ENCODE measurements at places on chromosomes 3 and 15. TPM values are rescaled to one million over a fixed set of nuclear protein-coding genes. Genes with fewer than 3 reads are reported as not detected.

CACNA2D2 gene
- 3.8 TPM for total RNA-seq

DNA sequence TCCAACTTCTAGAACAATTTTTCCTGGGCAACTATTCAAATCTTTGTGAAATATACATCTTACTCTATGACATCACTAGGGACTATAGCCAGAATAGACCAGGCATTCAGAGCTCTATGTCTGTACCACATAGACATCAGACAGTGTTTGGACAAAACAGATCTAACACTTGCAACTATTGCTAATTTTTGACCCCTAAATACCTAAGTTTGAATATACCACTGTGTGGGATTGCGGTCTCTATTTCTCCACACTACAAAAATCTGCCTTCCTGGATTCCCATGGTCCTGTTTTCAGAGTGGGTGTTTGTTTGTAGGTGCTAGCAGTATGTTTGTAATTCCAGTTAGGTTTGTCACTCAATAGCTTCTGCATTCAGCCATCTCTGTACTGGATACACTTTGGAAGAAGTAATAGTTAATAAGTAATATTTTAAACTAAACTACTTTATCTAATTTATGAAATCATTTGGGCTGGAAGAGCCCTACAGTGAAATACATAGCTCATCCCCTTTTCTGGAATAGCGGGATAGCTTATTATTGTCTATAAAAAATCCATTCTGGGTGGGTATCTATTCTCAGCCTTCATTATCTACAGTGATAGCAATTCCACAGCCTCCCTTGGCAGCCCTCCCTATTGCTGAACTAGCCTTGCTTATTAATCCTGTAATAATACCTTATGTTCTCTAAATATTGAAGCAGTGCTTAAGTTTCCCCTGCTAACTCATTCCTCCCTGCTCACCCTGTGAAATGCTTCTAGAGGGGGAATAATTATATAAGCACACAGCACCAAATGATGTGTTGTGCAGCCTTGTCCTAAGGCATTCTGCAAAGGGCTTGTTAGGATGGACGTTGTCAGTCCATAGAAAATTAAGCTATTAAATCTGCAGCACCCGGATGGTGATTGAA is 49.4 kb downstream of the RBMS3 start:
- DNase-seq: no peak

- DNase-seq: no peak
Measured at GRCh38 chr3:13292375-13292774, 127.7 kb downstream of the NUP210 start.

GCHFR gene
- total RNA-seq: 4.0 TPM

MED12L gene
- 2.5 TPM for total RNA-seq

DNA sequence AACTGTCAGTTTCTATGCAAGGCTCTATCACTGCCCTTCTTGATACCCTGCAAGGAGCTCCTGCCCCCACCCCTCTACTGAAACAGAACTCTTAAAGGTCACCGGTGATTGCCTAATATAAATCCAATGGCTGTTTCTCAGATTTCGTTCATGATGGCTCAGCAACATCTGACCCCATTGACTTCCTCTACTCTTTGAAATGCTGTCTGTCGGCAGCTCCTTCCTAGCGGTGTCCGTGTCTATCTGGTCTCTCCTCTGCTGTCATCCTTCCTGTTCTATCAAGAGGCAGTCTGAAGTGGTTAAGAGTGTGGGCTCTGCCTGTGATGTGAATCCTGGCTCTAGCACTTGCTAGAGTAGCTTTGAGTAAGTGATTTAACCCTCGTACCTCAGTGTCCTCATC is 5.5 kb downstream of the TMEM266 start:
- no peak for DNase-seq

- DNase-seq: no peak
Measured at GRCh38 chr3:133930341-133930933, 34.8 kb upstream of the RAB6B start.

DNA sequence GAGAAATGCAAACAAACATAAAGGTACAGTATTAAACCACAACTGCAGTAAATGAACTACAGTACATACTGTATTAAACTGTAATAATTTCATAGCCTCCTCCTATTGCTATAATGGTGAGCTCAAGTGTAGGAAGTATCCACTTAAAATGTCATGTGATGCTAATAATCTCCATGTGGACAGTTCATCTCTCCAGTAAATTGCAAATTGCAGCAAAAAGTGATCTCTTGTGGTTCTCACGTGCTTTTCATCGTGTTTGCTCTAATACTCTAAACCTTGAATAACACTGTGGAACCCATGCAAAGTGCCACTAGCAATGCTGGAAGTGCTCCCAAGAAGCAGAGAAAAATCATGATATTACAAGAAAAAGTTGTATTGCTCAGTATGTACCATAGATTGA is 9.2 kb upstream of the FNDC3B start:
- DNase-seq: no peak

PGBD4 gene
- total RNA-seq: 1.8 TPM

- no peak for DNase-seq
Measured at GRCh38 chr3:46990573-46991374, 11.3 kb downstream of the NBEAL2 start.

GRCh38 chr3:50189274-50189673 is 2.1 kb upstream of the GNAT1 start:
- DNase-seq: peak; percentile 64

DNA sequence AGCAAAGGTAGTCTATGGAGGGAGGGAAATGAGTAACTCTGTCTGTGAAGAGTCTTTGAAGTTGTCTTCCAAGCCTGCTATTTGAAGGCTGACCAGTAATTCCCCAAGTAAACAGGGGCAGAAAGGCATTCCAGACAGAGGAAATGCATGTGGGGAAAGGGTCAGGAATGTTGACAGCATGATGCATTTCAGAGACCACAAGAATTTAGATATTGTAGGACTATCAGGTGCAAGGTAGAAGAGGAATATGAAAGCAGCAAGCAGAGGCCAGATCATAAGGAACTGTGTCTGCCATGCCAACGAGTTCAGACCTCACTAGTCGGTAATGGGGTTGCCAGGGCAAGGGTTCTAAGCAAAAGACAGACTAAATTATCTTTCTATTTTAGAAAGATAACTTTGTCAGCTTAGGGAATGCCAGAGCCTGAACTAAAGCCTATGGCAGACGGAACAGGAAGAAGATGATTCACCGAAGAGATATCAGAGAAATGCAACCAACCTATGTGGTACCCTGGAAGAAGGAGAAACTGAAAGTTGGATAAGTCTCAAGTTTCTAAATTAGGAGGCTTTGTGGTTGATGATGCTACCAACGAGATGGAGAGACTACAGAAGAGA is 327.0 kb upstream of the RORA start:
- DNase-seq: no peak

DNA sequence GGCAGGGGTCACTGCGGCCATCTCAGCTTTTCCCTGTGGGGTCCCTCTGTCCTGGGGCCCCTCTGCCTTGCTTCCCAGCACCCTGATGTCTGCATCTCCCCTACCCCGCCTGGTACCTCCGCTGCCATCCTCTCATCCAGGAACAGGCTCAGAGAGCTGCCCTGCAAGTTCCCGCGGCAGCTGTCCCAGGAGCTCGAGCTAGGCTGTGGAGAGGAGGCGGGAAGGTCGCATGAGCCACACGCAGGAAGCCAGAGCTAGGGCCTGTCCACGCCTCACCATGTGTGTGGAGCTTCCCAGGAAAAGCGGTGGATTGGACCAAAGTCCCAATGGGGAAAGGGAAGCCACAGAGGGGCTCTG is 12.5 kb downstream of the PLA2G4B start:
- DNase-seq: no peak

- no peak for DNase-seq
Measured at GRCh38 chr3:44117736-44118135, 124.0 kb upstream of the TOPAZ1 start.

DNA sequence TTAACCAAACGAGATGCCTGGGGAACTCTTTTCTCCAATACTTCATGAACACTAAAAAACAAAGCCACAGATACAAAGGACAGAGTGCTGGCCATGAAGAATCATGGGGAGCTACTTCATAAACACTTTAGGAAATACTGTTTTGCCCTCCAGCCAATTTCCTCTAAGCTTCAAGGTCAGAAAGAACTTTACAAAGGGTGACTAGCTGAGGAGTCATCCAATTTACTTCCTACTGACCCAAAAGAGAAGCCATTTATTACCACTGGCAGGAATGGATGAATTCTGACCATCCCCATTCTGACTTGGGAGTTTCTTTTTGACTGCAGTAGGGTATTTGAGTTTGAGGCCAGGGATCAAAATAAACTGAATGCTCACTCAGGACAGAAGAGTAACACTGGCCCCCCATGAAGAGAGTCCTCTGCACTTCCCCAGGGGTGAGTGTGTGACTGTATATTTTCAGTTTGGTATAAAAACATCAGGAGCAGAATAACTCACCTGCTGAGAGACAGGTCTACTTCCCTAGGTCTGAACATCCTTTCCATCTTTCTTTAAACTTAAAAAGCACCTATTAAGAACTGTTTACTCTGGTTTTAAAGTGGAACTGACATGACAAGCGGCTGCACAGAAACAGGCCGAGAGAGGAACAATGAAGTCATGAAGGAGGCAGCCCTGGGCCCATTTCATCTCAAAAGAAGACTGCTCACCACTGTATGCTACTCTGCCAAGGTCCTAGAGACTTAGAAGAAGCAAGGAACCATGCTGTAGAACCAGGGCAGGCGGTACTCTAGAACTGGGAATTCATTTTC is 203.6 kb downstream of the TNIK start:
- DNase-seq: no peak

DNA sequence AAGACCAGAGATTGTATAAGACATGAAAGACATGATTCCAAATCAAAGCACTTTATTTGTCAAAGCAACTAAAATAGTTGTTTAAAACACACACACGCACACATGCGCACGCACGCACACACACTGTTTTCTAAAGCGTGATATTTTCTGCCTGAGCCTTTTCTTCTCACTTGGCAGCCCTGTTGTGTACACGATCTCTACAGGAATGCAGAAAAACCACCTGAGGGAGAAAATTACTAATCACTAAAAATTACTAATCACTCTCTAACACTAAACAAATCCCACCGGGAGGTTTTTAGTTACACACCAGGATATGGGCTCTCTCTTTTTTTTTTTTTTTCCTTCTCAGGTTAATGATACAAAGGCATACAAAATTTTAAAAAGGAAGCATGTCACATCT is 160.1 kb upstream of the ATP11B start:
- no peak for DNase-seq

EPHB1 gene
- 2.2 TPM for total RNA-seq

- no peak for DNase-seq
Measured at GRCh38 chr15:97189162-97189780, 771.2 kb upstream of the ARRDC4 start.

DNA sequence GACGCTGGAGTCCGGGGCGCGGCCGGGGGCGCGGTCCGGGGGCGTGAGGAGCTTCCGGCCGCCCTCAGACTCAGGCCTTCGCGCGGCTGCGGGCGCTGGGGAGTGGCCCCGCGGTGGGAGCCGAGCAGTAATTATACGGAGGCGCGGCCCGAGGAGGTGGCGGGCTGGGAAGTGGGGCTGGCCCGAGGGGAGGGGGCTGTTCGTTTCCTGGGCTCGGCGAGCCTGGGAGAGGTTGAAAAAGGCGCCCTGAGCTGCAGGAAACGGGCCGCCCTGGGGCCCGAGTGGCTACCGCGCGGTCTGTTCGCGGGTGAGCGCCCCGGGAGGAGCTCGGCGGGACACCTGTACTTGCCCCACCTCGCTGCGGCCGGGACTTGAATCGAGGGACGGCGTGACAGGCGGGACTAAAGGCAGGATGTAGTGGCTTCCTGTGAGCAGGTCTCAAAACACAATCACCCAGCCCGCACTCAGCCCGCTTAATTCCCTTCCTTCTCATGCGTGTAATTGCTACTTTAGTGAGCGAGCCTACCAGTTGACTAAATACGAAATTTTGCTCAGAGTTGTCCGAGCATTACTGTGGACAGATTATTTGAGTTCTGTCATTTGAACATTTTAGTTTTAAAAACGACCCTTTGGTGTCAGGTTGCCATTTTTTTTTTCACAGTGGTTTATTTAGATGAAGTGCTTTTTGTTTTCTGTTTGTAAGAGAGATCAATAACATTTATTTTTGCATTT is 860 bp downstream of the RASA2 start:
- DNase-seq: peak; percentile 68

- no peak for DNase-seq
Measured at GRCh38 chr3:40336511-40337135, 27.1 kb downstream of the EIF1B start.

- no peak for DNase-seq
Measured at GRCh38 chr15:79434361-79434760, 2.2 kb downstream of the MINAR1 start.

- no peak for DNase-seq
Measured at GRCh38 chr3:70006089-70006488, 6.6 kb downstream of the SAMMSON start.

DNA sequence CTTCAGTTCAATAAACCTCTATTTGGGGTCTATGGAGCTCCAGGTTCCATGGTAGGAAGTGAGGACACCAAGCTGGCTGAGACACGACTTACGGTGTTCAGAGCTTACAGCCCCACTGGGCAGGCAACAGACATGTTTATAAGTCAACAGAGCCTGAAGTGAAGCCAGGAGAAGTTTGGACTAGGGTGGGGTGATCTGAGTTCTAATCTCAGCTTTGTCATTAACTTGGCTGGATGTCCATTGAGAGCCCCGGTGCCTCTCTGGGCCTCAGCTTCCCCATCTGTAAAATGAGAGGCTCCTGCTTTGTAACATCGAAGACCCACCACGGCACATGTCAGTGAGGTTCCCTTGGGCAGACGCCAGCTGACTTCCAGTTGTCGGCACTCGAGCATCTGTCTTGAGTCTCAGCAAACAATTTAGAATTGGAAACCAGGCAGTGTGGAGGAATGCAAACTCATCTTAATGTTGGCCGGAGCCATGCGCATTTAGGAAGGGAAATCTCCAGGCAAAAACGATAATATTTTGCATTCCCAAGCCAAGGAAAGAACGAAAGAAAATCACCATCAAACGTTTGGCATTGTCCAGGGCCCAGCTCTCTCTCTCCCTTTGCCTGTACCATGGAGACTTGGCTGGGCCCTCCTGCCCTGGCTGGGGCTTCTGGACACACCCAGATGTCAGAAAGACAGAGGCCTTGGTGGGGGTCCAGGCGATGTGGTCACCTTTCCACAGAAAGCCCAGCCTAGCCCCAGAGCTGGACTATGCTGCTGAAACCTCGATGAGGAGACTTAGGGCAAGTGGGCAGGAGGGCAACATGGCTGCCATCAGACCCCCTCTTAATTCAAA is 18.4 kb downstream of the ITGA11 start:
- DNase-seq: peak; percentile 4

- DNase-seq: peak; percentile 75
Measured at GRCh38 chr15:98311566-98312188, 336.7 kb upstream of the IGF1R start.

GRCh38 chr3:94249491-94250079 is 186.7 kb downstream of the NSUN3 start:
- DNase-seq: peak; percentile 38

ZBED2 gene
- total RNA-seq: not detected

GRCh38 chr15:69988541-69989225 is 109.0 kb downstream of the TLE3 start:
- DNase-seq: no peak

- no peak for DNase-seq
Measured at GRCh38 chr15:59996298-59997041, 7.6 kb upstream of the FOXB1 start.

- no peak for DNase-seq
Measured at GRCh38 chr15:40582726-40583246, 11.3 kb upstream of the KNL1 start.

- no peak for DNase-seq
Measured at GRCh38 chr3:110767156-110767555, 304.5 kb upstream of the NECTIN3 start.

Data from heart right ventricle (tissue), 16 donors.